ENCODE measurements at places on chromosomes 13 and 19. TPM values are rescaled to one million over a fixed set of nuclear protein-coding genes. Genes with fewer than 3 reads are reported as not detected.

DNA sequence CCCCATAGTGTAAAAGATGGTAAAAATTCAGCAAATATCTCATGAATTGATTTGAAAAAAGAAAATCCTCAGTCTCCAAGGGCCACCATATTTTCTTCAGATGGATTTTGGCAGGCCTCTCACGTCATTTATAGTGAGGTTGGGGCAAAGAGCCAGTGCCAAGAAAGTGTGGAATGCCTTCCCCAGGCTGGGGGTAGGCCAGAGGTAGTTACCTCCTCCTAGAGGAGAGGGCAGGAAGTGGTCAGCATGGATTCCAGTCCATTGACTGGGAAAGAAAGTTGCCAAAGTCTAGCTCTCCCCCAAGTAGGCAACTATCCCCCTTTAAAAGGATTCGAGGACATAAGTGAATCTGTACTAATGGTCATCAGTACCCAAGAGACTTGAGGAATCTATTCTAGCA lies 68.4 kb upstream of the KCTD4 start:
- no peaks in the 10 kb centered on the region for H3K4me1 ChIP-seq
- H3K36me3 ChIP-seq = no peaks in the 10 kb centered on the region
- no peaks in the 10 kb centered on the region for H3K27me3 ChIP-seq
- no peak for DNase-seq

DNA sequence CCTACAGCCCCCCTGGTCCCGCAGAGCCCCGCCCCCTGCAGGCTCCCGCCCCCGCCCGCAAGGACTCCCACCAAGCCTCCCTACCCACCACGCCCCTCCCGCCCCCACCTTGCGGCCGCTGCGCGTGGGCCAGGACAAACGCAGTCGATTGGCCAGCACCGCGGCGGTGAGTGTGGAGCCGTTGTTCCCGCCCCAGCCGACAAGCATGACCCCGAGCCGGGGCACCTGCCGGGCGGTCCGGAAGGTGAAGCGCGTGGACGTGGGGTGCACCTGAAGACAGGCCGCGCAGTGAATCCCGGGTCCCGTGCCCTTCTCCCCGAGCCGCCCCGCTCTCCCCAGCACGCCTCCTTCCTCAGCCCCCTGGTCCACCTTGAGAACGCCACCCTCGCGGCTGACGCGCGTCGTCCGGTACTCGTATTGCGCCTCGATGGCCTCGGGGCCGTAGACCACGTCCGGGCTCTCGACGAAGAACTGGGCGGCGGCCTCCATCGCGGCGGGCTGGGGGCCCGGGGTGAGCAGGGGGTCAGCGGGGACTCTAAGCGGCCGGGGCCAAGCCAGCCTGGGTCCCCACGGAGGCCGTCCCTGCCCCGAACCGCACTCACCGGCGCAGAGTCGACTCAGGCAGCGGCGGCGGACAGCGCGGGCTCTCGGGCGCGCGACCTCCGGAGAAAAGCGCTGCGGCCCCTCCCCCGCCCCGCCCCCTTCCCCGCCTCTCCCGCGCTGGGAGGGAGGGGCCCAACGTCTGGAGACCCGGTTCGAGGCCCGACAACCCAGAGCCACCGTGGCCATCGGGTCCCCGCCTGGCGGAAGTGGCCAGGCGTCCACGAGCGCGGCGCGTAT lies at the start of gene ISYNA1:
Gene ISYNA1, minus strand, starts transcription at position 643 of the 840 bp plus-strand sequence. Its CDS starts 154 bp downstream, at position 489.
- peaks cover 18% of the 10 kb centered on the region for H3K4me1 ChIP-seq
- DNase-seq = peak; percentile 81
- no peaks in the 10 kb centered on the region for H3K36me3 ChIP-seq
- H3K27ac ChIP-seq = peak within 1 kb of the TSS; percentile 90
- peak within 1 kb of the TSS; percentile 68 for H3K4me3 ChIP-seq

DNA sequence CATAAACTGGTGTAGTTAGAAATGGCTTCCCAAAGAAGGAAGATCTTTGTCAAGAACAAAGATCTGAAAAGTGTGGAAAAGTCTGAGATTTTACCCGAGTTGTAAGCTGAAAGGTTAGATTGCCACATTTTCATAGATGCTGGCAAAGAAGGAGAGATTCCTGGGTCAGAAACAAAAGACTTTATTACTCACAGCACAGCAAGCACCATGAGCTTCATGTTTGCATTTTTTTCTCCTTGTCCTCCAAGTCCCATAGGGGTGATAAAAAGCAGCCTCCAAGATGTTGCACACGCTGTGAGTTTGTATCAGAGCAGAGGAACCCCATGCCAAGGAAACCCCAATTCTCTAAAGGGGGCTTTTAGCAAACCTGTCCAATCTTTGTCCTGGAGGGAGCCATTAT lies 29.3 kb downstream of the MZT1 start:
- no peak for DNase-seq
- H3K36me3 ChIP-seq = no peaks in the 10 kb centered on the region
- no peaks in the 10 kb centered on the region for H3K4me1 ChIP-seq
- H3K27ac ChIP-seq = no peak overlapping the region
- H3K4me3 ChIP-seq = no peak overlapping the region

DNA sequence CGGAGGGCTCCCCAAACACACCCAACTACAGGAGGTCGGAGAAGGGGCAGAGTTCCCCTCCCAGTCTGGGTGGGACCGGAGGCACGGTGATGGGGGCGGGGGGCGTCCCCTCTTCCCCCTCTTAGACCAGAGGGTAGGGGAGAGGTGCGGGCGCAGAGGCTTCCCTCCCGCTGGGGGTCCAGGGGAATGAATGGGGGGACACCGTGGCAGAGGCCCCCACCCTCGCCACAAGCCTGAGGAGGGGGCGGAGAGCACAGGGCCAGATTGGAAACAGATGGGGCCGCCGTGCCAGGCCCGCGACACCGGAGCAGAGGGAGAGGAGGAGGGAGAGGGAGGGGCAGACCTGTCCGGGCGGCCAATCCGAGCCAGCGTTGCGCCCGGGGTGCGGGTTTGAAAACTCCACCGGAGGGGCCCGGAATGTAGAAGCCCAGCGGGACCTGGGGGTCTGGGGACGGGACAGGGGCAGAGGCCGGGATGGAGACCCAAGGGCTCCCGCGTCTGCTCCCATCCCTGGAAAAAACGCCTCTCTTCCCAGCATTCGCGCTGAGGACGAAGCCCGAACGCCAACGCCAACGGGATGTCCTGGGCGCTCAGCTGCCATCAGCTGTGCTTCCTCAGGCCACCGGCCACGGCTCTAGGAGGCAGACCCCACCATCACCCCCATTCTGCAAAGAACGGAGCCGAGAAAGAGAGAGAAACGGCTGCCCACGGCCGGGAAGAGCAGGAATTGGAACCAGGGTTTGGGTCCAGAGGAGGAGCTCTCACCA lies 46.8 kb downstream of the PTPRS start:
- H3K4me1 ChIP-seq = peaks cover 12% of the 10 kb centered on the region
- no peak for DNase-seq
- H3K27me3 ChIP-seq = no peaks in the 10 kb centered on the region
- no peaks in the 10 kb centered on the region for H3K36me3 ChIP-seq

DNA sequence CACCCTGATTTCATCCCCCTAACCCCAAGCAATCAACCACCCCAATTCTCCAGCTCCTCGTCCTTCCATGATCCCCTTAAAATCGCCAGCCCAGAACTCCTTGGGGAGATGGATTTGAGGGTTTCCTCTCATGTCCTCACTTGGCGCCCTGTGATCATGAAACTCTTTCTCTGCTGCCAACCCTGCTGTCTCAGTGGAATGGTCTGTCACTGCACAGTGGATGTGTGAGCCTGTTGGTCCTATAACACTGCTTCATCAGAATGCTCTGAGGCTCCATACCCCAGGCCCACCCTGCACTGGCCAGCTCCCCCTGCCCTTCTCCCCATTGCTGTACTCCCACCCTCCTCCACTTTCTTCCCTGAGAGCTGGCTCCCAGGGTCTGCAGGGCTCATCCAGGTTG lies 12.6 kb upstream of the ZNF792 start:
- H3K4me3 ChIP-seq = no peak overlapping the region
- no peaks in the 10 kb centered on the region for H3K36me3 ChIP-seq
- no peaks in the 10 kb centered on the region for H3K4me1 ChIP-seq
- DNase-seq = no peak

DNA sequence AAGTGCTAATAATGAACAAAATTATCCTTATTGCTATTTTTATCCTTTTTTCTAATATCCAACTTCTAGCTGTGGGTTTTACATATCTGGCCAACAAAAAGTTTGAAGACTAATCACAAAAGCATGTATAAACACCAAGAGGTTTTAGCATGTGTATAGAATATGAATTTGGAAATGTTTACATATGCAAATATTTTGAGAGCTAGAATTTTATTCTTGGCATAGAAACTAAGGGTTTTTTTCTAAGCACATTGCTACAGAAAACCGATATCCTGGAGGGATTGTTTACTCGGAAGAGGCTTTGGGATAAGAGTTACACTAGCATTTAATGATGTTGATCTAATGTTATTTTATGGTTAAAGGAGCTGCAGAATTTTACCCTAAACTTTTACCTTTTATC lies 392.1 kb downstream of the EFNB2 start:
- H3K4me3 ChIP-seq = no peak overlapping the region
- H3K4me1 ChIP-seq = no peaks in the 10 kb centered on the region
- H3K36me3 ChIP-seq = no peaks in the 10 kb centered on the region
- no peak for DNase-seq
- H3K27ac ChIP-seq = no peak overlapping the region
- no peaks in the 10 kb centered on the region for H3K27me3 ChIP-seq

GRCh38 chr13:95573221-95573620 lies 20.7 kb downstream of the CLDN10 start:
- H3K27ac ChIP-seq = no peak overlapping the region
- H3K4me1 ChIP-seq = no peaks in the 10 kb centered on the region
- H3K27me3 ChIP-seq = no peaks in the 10 kb centered on the region
- DNase-seq = no peak
- no peak overlapping the region for H3K4me3 ChIP-seq
- H3K36me3 ChIP-seq = no peaks in the 10 kb centered on the region

GRCh38 chr13:30004204-30004603 lies 153.8 kb upstream of the UBL3 start:
- no peaks in the 10 kb centered on the region for H3K36me3 ChIP-seq
- DNase-seq = no peak
- H3K4me1 ChIP-seq = no peaks in the 10 kb centered on the region
- no peaks in the 10 kb centered on the region for H3K27me3 ChIP-seq

GRCh38 chr13:47594833-47595232 lies 406.2 kb downstream of the SUCLA2 start:
- no peak overlapping the region for H3K27ac ChIP-seq
- no peaks in the 10 kb centered on the region for H3K4me1 ChIP-seq
- no peaks in the 10 kb centered on the region for H3K27me3 ChIP-seq
- H3K4me3 ChIP-seq = no peak overlapping the region
- no peaks in the 10 kb centered on the region for H3K36me3 ChIP-seq
- no peak for DNase-seq

- DNase-seq = no peak
- no peak overlapping the region for H3K4me3 ChIP-seq
- no peak overlapping the region for H3K27ac ChIP-seq
- H3K4me1 ChIP-seq = no peaks in the 10 kb centered on the region
Measured at GRCh38 chr13:97686594-97686993, 252.6 kb downstream of the RAP2A start.

DNA sequence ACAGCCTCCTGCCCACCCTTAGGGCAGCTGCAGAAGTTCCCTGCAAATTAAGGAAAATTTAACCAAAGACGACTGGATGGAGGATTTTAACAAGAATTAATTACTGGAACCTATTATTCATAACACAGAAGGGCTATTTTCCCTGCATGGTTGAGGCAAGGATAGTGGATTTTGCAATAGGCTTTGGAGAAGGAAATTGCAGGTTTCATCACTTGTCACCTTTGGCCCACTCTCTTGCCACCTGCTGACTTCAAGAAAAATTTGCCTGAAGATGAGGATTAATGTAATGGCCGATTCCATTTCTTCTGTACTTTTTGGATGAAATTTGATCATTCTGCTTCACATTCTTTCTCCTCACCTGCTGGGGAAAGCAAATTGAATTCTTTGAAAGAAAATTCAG lies 261.7 kb downstream of the FGF9 start:
- H3K4me1 ChIP-seq = no peaks in the 10 kb centered on the region
- H3K4me3 ChIP-seq = no peak overlapping the region
- H3K27me3 ChIP-seq = no peaks in the 10 kb centered on the region
- H3K27ac ChIP-seq = no peak overlapping the region

GRCh38 chr19:44003461-44004009 lies 778 bp downstream of the ZNF230 start:
- peaks cover 3% of the 10 kb centered on the region for H3K36me3 ChIP-seq
- H3K27ac ChIP-seq = no peak overlapping the region
- H3K27me3 ChIP-seq = no peaks in the 10 kb centered on the region
- H3K4me3 ChIP-seq = peak overlapping the region; percentile 84
- peaks cover 8% of the 10 kb centered on the region for H3K4me1 ChIP-seq

GSX1 gene
- not detected for total RNA-seq

FLT1 gene
- total RNA-seq = 9.9 TPM

SYT3 gene
- total RNA-seq = not detected
